ENCODE measurements at places on chromosomes 2 and 18.

GRCh38 chr2:70482401-70482800 lies 71.2 kb downstream of the TGFA start:
- DNase-seq = no peak

DNA sequence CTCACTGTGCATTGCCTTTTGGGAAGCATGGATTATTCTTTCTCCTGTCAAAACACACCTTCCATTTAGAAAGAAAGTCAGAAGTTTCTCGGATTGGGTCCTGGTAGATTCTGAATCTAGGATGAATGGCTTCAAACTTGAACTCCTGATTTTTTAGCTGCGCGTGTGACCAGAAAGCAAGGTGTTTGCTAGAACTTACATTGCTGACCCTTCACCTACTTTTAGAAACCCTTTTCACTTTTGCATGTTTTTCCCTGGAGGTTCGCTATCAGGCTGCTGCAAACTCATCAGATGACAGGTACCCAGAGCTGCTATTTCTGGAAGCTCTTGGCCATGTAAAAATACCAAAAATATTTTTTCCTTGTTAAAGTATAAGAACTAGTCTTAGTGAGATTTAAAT lies 132.0 kb downstream of the QPCT start:
- no peak for DNase-seq

DNA sequence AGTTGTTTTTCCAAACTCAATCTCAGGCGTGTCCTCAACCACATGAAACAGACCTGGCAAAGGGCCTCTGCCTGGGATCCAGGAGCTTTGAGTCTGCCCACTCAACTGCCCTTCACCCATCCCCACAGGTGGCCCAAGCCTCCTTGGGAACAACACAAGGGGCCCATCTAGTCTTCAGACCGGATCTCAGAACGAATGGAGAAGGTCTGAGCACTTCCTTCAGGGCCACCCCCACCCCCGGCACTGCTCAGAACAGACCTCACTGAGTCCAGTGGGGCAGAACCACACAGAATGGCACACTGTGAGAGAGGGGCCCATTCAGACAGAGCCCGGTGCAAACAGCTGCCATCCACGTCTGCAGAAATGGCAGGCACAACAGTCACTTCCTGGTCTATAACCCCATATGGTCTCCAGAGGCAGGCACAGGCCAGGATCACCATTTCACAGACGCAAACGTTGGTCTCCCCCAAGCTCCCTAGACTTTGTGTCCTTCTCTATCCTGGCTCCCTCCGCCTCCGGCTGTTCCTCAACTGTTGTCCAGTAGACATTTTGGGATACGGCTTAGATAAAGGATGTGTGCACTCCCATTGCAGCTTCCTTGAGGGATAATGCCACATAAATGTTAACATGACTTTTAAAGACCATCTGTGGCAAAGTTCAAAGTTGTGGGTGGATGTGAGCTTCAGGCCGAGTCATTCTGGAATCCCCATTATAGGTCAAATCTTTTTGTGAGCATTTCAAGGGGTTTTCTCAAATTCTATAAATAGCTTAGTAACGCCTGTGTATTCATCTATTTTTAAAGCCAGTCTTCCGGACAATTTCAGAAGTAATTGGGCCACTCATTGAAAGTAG lies 149.7 kb downstream of the SMAD7 start:
- DNase-seq = no peak

GRCh38 chr18:4543711-4544110 lies 88.6 kb upstream of the DLGAP1 start:
- no peak for DNase-seq

DNA sequence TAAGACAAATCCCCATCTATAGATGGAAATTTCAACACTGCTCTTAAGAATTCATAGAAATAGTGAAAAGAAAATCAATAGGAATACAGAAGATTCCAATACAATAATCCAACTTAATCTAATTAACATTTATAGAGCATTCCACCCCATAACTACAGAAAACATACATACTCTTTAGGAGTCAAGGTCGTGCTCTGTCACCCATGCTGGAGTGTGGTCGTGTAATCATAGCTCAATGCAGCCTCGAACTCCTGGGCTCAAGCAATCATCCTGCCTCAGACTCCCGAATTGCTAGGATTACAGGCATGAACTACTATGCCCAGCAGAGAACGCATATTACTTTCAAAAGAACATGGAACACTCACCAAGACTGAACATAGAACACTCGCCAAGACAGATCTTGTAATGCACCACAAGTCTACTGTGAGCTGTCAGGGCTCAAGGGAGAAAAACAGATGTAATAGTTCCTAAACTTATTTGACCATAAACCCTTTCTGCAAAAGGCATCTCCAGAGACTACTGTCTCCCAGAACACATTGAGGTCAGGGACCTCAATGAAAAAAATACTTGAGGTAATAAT lies 14.1 kb downstream of the MEMO1 start:
- no peak for DNase-seq

DNA sequence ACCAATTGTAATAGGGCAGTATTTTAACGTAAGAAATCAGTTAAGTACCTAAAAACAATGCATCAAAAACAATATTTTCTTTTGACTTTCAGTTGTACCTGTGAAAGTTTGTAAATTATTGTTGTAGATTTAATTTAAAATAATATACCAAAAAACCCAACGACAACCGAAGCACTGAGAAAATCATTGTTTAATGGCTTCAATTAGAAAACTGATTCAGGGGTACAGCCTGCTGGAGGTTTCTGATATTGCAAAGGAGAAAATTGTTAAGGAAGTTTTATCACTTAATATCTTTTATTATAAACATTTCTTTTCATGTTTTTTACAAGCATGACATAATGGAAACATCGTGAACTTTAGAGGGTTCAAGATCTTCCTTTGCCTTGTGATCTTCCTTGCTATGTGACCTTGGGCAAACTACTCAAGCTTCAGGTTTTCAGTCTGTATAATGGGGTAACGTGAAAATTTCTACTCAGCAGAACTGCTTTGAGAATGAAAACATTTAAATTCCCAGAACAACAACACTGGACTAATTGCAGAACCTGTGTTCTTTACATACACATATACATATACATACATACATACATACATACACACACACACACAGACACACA lies 76.3 kb upstream of the GLS start:
- no peak for DNase-seq

GRCh38 chr18:12844391-12844790 lies 39.6 kb downstream of the PTPN2 start:
- DNase-seq = no peak

GRCh38 chr2:36528274-36528673 lies 69.7 kb downstream of the FEZ2 start:
- no peak for DNase-seq

DNA sequence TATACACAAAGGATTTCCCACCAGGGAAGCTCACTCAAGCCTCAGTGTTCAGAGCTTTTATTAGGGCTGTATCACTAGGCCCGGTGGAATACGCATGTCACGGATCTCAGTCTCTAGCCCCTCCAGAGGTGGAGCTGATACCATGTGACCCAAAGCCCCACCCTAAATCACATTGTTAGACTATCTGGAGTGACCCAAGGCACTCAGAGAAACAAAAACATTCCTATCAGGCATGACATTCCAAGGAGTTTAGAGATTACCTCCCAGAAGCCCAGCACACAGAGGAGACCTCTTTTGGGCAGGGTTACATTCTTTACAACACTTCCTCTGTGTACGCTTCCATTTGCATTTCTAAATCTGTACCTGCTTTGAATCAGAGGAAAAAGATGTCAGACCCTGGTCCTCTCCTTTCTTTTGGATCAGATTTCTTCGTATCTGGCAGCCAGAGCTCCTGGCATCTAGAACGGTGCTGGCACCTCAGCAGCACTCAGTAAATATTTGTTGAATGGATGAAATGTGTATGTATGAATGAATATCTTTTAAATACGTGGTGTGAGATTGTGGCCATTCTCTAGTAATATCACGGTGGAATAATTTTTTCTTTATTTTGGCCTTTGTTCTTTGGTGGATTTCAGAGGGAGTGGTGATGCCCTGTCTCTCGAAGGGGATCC lies 37.7 kb upstream of the SMAD2 start:
- DNase-seq = no peak

DNA sequence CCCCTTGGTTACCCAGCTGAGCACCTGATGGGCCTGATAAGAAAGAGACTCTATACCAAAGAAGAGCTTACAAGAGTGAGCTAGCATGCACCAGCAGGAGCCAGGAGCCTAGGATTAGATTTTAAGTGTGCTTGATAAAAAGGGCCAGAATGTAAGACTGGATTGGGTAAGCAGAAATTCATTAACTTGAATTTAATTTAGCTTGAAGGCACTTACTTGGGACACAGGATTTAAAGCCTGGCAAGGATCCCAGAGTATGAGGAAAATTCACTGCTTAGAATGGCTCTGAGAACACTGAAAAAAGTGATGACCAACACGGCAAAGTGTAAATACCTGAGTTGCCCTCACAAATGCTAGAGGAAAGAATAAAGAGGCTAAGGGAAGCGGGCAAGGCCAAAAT lies 91.3 kb upstream of the RBBP8 start:
- DNase-seq = no peak

GRCh38 chr2:18149660-18150246 lies 271.3 kb downstream of the KCNS3 start:
- no peak for DNase-seq

DNA sequence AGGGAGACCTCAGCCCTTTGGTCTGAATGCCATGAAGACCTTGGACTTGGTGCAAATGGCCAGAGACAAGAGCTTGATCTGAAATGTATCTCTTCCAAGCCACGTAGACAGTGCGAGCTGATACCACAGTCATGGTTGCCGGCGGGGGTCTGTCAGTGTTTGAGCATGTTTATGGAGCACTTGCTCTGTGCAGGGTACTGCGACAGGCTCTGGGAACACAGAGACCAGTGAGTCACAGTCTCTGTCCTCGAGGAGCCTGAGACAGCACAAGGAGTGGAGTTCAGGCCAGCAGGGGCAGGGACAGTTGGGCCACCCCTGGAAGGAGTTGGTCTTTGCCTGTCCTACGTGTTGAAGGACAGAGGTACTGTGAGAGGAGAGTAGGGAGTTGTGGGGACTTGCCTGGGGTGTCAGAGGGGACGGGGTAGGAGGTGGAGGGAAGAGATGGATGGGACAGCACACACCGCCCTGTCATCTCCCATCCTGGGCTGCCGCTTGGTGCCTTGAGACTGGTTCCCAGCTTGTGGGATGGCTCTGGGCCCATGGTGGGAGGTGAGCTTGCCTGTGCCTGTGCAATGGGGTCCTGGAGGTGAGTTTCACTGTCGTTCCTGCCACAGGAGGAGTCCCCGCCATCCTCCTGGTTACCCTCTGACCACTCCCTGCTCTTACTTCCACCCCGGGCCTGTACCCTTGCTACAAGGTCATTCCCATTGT lies 39.5 kb downstream of the ATP6V1C2 start:
- DNase-seq = no peak

GRCh38 chr2:241242306-241242705 lies 53.8 kb downstream of the ANO7 start:
- DNase-seq = no peak

DNA sequence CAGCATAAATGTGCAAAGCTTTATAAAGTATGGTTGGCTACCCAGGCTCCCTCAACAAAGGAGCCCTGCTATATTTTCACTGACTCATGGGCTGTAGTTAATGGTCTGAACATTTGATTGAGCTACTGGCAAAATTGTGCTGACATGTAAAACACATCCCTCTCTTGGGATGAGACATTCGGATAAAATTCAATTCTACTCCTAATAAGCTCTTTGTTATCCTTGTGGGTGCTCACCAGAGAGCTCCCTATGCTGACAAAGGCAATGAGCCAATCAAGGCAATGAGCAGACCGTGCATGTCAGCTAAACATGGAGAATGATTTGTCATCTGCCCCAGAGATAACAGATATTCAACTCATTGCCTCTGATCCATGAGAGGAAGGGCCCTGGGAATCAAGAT lies 27.7 kb downstream of the SERPINB8 start:
- DNase-seq = no peak

- no peak for DNase-seq
These were observed 426.4 kb upstream of the ID2 start for GRCh38 chr2:8255448-8255800.

GRCh38 chr2:226649201-226649600 lies 150.4 kb downstream of the IRS1 start:
- DNase-seq = no peak

- DNase-seq = no peak
These were observed 228.4 kb upstream of the COPS8 start for GRCh38 chr2:236857246-236857645.

- DNase-seq = peak; percentile 71
These were observed 241.5 kb downstream of the ICOS start for GRCh38 chr2:204177977-204178522.

DNA sequence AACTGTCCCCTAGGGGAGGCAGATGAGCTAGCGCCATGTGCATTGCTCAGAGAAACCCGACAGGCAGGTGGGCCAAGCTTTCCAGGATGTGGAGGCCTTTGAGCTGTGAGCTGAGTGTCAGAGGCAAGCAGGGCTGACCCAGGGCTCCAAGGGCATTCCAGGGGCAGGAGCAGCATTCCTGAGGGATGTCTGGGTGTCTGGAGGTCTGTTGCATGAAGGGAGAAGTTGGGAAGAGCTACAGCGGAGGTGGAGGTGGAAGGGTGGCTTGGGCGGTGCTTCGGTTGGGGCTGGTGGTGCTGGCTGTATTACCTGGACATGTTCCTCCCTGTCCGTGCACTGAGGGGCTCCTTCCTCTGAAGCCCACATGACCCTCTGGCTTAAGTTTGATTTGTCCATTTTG lies 102.8 kb downstream of the RNF144A start:
- DNase-seq = no peak

DNA sequence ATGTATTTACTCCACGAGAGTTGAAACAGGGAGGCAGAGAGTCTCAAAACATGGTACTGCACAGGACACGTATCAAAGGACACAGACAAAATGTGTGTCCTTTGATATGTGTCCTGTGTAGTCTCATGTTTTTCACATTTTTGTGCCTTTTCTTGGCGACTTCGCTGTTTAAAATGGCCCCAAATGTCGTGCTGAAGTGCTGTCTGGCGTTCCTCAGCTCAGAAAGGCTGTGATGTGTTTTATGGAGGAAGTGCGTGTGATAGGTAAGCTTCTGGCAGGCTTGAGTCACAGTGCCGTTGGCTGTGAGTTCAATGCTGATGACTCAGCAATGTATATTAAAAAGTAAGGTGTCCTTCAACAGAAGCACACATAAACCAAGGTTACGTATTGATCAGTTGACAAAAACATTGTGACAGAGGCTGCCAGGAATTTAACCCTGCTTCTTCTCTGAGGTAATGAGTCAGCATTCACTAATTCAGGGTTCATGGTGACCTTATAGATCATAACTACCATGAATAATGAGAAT lies 78.2 kb downstream of the DYSF start:
- no peak for DNase-seq

GRCh38 chr2:85281553-85281952 lies 46.2 kb downstream of the TGOLN2 start:
- DNase-seq = no peak

DNA sequence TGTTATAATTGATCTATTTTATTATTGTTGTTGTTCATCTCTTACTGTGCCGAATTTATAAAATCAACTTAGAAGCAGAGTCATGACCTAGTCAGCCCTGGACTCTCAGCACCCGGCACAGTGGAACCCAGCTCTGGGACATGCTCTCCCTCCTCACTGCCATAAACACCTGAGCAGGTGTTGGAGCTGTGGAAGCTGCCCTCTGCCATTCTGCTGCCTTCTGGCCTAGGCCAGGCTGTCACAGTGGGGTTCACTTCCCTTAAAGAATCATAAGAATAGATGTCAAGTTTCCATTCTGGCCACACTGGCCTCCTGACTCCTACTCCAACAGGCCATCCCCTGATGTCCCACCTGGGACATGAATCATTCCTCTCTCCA lies 192.2 kb downstream of the ZFP36L2 start:
- no peak for DNase-seq

Data from stimulated activated CD4-positive, alpha-beta T cell treated with anti-CD3 and anti-CD28 coated beads, Interleukin-4, amount 100 ng/mL, for 4 hours (primary cell).